ENCODE measurements at places on chromosomes 16 and 17.

DNA sequence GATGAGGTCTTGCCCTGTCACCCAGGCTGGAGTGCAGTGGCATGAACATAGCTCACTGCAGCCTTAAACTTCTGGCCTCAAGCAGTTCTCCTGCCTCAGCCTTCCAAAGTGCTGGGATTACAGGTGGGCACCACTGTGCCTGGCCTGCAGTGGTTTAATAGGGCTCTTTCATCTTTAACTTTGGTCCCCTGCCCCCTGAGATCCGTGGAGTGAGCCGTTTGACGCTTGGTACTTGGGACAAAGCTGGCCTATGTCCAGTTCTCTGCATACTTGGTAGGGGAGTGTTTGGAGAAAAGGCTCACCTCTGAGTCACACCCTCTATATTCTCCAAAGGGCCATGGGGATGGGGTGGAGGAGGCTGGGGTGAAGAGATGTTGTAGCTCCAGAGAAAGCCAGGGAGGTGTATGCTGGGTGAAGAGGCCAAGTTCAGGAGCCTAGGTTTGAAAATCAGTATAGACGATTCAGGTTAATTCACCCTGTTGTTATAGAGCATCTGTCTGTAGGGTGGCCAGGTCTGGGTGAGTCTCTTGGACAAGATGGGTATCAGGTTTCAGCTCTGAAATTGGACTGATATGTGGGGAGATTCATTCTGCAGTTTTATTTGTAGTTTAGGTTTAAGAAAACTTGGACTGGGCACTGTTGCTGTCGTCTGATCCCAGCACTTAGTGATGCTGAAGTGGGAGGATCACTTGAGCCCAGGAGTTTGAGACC, 17.6 kb downstream of the ABCC1 start:
- DNase-seq = no peak

DNA sequence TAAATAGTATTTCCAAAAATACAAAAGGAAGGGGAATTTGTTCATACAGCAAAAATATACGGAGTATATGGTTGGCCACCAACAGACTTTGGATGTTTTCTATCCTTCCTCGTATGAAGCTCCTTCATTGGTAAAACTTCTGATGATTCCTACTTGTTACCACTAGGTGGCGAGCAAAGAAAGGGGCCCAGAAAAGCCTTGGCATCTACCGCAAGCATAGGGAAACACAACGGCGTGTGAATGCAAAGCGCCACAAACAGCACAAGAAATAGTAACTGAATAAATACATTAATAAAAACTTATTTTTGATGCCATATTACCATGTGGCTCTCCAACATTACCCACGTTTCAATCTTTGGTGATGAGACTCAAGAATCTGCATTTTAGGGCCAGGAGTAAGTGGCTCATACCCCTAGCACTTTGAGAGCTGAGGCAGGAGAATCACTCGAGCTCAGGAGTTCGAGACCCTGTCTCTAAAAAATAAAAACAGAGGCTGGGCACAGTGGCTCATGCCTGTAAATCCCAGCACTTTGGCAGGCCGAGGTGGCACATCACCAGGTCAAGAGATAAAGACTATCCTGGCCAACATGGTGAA, 34.5 kb downstream of the YWHAE start:
- DNase-seq = peak; percentile 19

GRCh38 chr17:33055171-33055611, 63.5 kb downstream of the SPACA3 start:
- DNase-seq = no peak

DNA sequence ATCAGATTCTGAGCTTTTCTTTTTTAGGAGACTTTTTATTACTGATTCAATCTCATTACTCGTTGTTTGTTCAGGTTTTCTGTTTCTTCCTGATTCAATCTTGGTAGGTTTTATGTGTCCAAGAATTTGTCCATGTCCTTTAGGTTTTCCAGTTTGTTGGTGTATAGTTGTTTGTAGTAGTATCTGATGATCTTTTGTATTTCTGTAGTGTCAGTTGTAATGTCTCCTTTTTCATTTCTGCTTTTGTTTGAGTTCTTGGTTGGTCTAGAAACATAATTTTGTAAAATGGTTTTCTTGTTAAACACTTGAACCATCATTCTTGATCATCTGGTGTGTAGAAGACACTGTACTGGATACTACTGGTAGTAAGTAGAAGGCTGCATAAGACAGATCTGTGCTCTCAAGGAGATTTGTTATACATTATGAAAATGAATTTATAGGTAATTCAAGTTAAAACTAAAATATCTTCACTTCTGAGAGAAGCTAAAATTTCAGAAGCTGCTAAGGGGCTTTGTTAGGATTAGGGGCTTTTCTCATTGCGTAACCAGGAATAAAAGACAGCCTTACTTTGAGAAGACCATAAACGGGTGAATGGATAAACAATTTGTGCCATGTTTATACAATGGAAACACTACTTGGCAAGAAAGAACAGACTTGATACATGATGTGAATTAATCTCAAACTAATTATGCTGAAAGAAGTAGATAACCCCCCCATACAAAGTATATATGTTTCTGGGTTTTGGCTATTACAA, 44.0 kb downstream of the NSRP1 start:
- no peak for DNase-seq

DNA sequence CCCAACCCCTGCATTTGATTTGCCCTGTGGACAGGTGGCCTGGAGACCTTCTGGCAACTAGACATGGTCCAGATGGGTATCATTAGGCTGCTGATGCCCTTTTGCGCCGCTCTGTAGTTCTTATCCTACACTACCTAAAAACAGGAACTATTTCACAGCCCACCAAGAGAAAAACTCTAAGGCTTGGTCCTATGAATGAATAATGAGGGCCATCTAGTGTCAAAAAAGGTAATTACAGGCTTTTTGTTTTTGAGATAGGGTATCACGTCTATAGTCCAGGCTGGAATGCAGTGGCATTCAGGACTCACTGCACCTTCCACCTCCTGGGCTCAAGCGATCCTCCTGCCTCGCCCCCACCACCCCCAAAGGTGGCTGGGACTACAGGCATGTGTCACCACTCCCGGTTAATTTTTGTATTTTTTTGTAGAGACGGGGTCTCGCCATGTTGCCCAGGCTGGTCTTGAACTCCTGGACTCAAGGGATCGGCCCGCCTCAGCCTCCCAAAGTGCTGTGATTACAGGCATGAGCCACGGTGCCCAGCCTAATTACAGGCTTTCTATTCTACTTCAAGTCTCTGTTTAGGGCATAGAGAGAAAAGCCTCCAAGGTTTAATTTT, 20.9 kb downstream of the COIL start:
- peak; percentile 24 for DNase-seq

GRCh38 chr16:51696376-51696775, 545.3 kb upstream of the SALL1 start:
- no peak for DNase-seq

DNA sequence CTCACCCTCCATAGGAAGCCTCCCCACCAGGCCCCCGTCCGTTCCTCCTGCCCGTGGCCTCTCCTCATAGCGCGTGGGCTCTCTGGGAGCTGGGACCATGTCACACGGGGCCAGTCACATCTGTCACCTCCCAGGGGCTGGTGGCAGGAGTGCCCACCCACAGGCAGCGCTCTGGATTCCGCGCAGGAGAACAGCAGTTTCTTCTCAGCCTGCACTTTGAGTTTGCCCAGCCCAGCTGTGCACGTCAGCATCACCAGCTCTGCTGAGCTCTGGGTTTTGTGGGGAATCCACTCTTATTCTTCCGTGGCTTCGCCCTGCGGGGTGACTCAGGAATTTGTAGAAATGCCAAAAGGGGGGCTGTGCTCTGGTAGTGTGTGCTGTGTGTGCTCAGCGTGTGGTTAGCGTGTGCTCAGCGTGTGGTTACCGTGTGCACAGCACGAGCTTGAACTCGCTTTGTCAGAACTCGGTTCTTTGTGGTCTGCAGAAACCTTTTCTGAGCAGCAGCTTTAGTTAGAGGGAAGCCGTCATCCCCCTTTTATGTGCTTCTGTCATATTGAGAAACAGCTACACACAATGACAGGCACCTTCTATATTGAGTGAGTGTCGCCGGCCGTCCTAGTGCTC, 3.2 kb downstream of the ACSF3 start:
- DNase-seq = no peak

GRCh38 chr17:65228734-65229620, 91.8 kb downstream of the RGS9 start:
- no peak for DNase-seq

DNA sequence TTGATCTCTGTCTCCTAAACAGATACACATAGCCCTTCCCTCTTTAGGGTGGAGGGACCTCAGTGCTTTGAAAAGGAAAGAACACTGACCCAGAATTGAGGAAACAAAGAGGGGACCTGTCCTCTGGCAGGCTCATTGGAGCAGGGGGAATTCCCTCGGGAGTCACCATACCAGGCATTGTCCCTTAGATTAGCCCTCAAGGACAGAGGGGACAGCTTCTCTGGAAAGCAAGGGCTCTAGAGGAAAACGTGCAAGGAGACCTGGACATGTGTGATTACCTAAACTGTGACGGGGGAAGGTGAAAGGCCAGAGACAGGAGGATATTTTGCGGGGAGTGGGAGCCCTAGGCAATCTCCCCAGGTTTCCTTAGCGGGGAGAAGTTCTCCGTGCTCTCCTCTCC, 7.6 kb upstream of the FZD2 start:
- DNase-seq = no peak

GRCh38 chr17:36203335-36203734, 6.8 kb upstream of the CCL3L1 start:
- no peak for DNase-seq

DNA sequence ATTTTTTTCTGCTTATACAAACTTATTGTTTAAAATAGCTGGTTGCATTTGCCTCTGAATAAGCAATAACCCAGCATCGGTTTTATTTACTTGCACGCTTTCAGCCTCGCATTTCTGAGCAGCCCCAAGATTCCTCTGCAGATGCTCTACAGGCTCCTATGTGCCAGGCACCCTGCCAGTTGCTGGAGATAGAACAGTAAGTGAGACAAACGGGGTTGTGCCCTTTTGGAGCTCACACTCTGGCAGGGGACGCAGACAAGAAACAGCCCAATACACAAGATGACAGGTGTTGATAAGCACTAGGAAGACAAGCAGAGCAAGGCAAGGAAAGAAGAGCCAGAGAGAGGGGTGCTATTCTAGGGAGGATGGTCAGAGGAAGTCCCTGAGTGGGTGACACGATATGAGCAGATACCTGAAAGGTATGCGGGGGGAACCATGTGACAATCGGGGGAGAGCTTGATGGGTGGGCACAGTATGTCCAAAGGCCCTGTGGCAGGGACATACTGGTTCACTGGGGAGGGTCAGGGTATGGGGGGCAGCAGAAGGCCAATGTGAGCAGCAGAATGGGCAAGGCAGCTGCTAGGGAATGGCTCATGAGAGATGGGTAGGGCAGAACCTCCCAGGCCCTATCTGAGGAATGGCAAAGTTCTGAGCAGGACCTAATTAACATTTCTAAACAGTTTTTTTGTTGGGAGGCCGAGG, 18.7 kb upstream of the ADORA2B start:
- DNase-seq = no peak

Data from COR-L47 (cell line).